HEK293T (cell line): ENCODE measurements at places on chromosomes 13 and 19.
A peak's percentile ranks its signal among the peaks of the same experiment; 100 is the strongest.

DNA sequence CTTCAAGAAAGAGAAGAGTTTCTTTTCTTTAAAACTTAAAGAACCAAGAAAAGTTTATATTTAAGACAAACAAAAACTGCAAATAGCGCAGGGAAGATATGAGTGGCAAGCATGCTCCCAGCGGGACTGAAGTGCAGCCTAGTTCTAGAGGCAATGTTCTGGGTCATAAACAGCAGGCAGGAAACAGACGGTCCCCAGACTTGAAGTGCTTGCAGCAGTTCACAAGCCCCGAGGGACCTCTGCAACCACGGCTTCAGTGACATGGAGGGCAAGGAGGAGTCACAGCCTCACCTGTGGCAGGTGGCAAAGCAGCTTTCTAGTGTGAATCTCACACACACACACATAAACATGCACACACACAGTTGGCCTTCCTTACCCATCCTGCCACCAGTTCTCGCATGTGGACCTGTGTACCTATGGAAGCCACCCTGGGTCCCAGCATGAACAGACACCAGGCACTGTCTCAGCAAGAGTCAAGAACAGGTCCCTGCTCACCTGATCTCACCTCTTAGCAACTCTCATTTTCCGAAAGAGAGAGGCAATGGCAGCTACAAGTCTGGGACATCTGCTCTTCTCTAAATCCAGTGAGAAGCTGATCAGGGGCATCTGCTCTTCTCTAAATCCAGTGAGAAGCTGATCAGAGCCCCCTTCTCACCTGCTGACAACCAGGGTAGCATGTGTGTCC lies 162.0 kb downstream of the EFNB2 start:
- no peak for DNase-seq

DNA sequence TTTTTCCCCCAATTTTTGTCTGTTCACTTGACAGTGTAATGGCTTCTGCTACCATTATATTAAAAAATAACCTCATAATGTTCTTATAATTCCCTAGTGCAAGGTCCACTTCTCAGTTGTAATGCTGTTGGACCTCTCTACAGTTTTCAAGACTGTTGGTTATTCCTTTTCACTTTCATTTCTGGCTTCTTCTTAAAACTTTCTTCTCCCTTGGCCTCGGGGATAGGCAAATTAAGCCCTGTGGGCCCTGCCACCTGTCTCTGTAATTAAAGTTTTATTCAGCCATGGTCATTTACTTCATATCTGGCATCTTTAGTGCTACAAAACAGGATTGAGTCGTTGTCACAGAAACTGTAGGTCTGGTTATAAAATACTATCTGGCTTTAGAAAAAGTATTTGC lies 313.5 kb downstream of the KLF12 start:
- no peak for DNase-seq

GRCh38 chr13:103788061-103788652 lies 721.9 kb upstream of the SLC10A2 start:
- DNase-seq = peak; percentile 4

DNA sequence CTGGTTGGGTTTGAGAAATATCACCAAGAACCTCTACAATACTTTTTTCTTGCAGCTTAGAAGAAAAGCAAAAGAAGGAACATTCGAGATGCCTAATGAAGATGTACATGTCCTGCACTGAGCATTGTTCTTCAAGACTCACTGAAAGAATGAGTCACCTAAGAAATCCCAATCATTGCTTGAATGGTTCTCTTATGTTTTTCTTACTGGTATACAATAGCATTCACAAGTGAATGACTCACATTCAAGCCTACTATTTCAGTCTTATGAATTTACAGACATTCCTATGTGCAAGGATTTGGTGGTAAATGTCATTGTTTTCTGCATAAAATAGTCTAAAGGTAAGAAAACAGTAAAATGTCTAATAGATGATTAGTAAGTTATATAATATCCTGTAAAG lies 594.6 kb downstream of the PCDH9 start:
- no peak for DNase-seq

DNA sequence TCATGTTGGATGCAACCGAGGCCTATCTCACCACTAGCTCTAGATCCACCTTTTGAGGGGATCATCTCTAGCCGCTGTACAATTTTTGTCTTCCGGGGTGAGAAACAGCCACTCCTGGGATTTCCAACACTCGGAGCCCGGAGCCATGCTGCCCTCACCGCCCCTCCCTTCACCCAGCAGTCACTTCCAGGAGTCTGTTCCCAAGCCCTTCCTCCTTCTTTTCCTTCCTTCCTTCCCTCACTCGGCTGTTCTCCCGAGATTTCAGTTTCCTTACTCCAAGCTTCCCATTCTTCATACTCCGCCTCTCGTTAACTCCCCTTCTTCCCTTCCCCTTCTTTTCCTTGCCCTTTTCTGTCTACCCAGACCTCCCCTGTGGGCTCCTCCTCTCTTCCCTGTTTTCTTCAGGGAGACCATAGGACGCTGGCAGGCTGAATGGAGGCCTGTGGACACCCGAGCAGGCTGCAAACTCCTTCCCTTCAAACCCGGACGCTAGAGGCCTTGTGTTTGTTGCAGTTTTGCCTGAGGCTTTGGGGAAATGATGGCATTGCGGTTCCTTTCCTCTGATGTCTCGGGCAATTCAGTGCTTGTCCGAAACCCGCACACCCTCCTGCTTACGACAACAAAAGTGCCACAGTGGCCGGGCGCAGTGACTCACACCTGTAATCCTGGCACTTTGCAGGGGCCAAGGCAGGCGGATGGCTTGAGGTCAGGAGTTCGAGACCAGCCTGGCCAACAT lies 96.0 kb downstream of the CAB39L start:
- DNase-seq = no peak

DNA sequence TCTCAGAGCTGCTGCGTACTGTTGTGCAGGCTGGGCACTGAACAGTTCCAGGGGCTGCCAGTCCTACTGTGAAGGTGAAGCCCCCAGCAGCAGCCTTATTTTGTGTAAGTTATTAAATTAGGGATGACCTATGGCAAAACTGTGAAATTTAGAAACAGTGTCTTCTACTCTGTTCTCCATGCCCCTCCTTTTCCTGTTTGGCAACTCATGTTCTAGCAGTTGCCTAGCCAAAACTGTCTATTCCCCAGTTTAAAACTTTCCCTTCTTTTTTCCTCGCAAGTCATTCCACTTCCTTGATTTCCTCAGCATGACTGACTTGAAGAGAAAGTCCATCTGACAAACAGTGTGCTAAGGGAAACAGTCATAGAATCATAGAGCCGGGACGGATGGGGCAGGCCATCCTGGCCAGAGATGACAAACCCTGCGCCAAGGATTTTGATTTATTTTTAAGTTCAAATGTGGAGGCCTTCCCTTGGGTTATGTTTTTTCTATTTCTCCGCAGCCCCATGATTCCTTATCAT lies 78.1 kb upstream of the OLFM4 start:
- no peak for DNase-seq

- DNase-seq = no peak
Observed at GRCh38 chr19:6233056-6233826, 46.5 kb downstream of the MLLT1 start.

DNA sequence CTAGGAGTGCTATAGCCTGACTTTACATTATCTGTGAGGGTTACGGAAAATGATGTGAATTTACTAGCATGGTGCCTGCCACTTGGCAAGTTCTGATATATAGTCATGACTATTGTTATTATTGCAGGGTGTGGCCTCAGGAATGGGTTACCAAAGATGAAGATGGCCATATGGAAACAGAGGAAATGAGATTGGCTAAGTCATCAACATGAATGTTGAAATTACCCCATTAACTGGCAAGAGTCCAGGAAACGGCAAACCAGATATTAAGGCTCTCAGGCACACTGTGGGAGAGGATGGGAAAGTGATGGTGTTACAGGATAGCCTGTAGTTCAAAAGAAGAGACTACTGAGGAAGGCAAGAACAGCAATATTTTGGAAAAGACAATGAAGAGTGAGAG lies 183.3 kb downstream of the KCNRG start:
- DNase-seq = no peak

GRCh38 chr13:69565334-69565733 lies 542.3 kb upstream of the ATXN8OS start:
- DNase-seq = peak; percentile 90

DNA sequence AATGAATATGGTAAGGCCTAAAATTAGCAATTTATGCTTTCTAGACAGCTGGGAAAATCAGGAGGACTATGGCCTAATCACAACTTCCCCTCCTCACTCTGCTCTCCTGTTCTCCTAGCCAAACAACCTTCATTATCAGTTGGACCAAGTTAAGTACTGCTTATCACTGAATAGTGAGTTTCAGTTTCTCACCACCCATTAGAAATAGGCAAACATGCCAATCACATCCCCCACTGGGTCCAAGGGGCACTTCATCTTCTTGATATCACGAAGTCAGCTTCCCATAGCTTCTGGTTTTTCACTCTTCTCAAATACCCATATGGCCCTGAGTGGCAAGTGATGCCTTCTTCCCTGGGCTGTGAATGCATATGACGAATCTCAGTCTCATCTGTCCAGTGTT lies 689.6 kb downstream of the SLITRK5 start:
- no peak for DNase-seq

DNA sequence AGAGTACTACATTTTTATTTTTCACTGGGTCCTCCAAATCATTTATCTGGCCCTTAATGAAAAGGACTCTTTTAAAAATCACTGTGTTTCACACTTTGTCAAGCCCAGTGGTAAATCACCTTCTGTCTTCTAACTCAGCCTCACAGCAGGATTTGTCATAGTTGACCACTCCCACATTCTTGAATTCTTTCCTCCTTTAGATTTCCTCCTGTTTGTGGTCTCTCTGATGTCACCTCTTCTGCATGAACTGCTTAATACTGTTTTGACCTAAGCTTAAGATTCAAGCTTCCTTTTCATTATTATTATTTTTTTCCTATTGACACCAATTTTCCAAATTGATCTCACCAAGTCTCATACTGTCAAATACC lies 899.8 kb upstream of the MIR17HG start:
- DNase-seq = no peak

DNA sequence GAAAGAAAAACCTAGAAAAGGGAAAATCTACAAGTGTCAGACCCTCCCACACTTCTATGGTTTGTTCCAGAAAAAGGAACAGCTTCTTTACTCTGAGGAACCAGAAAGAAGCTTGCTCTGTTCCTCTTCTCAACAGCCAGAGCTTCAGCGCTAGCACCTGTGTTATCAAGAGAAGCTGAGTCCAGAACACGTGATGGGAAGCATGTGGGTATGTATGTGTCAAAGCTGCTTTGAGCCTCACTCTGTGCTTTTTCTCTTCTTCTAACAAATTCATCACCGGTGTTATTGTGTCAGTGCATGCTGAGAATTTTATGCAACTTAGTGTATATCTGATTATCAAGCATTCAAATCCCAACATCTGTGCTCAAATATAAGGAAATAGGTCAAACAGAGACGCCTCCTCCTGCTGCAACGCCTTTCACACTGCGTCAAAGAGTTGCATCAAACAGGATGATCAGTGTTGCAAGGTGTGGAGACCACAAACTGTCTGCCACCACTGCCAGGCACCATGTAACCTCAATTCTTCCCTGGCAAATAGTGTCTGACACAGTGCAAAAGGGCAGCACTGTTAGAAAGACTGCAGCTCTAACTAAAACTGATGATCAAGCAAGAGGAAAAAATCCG lies 83.9 kb downstream of the LRRC63 start:
- no peak for DNase-seq
